Left renal cortex interstitium (tissue), 4 donors: ENCODE measurements at places on chromosomes 6 and 20. TPM values are rescaled to one million over a fixed set of nuclear protein-coding genes. Genes with fewer than 3 reads are reported as not detected.
A peak's percentile ranks its signal among the peaks of the same experiment; 100 is the strongest.

DNA sequence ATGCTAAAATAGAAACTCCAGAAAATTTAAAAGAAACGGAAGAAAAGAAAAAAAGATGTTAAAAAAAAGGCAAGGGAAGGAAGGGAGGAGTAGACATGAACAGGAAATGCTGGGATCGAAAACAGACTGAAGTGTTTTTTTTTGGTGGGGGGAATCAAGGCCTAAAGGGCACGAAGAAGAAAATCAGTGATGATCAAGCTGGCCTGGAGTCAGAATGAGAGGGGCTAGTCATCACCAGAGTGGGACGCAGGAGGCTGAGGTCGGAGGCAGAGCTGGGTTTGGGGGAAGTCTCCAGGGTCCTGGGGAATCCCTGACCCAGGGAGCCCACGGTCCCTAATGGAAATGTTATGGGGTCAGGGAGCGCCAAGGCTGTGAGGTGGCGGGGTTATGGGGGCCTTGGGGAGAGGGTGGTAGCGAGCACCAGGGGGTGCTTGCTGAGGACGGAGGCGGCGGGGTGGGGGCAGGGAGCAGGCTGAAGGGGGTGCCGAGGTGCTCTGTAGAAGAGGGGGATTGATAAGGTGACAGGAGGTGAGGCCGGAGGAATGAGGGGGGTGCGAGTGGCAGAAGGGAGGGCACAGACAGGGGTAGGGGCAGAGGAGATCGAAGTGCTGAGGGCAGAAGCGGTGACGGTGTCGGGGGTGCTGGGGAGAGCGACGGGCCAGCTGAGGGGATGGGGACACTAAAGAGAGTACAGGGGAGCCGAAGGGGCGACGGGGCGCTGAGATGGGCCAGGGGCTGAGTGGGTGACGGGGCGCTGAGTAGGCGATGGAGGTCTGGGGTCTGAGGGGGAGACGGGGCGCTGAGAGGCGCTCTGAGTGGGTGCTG, 684 bp downstream of the ZNFX1 start:
- DNase-seq: no peak

DNA sequence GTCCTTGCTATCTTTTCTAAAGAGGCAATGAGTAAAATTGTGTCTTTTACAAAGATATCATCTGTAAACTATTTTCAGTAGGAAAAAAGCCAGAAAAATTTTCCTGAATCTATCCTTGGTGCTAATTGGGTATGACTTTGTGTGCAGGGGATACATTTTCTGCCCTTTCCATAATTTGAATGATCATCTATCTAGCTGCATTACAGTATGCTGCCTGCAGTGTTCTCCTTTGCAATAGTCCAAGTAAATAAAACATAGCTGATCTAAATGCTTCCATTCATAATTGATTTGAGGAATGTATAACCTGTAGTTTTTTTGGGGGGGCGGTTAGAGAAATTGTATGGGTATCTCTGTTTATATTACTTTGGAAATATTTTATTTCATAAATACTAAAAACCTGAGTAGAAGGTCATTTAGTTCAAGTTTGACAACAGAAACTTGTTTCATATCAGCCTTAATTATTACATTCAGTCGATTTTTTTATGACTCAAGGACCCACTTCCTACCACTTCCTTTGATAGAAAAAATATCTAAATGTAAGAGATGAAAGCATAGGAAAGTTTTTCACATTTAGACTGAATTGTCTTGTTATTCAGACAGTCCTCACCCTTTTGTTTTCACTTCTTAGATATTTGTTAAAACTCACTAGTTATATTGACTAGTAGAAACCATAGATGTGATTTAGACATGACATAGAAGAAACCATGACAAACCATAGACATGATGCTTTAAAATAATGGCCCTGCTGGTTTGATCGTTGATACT, 75.3 kb downstream of the AIG1 start:
- DNase-seq: no peak

GRCh38 chr6:135320721-135321621, 139.9 kb downstream of the MYB start:
- no peak for DNase-seq

GRCh38 chr6:41302638-41303037, 16.2 kb upstream of the TREM1 start:
- DNase-seq: no peak

- peak; percentile 49 for DNase-seq
Observed at GRCh38 chr6:138593124-138593877, 94.0 kb upstream of the NHSL1 start.

DNA sequence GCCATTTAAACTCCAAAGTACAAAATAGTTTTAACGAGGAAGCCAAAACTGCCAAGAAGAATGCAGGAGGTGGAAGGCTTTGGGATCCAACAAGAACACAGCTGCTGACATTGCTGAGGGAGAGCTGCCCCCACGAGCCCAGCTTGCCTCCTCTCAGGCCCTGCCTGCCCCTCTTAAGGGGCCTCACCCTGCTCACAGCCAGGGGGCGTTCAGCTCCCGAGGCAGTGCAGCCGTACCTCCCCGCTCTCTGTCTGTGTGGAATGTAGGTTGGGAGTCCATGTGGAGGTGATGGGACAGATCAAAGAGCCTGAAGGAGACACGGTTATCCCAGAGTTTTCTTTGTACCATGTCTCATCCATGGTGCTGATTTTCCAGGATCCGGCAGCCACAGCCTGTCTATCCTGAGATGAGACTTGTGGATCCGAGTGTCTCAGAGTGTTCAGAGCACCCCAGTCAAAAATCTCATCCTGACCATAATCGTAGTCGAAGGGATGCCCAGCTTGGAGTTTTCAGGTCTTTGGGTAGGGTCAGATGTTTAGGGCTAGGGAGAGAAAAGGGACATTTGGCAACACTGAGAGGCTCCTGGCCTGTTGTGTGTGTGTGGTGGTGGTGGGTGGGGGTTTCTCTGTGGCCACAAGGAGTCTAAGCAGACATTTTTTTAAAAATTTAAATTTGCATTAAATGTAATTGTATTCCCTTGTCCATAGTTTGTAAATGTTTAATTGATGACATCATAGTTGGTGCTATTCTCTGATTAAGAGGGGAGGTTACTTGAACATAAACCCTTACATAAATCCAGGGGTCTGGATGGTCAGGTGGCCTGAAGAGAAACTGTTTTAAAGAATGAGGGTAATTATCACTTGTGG, 111.4 kb upstream of the CLDN20 start:
- DNase-seq: no peak

GRCh38 chr20:8557711-8558110, 425.6 kb downstream of the PLCB1 start:
- no peak for DNase-seq

- no peak for DNase-seq
Observed at GRCh38 chr6:32664827-32665362, 1.6 kb downstream of the HLA-DQB1 start.

DNA sequence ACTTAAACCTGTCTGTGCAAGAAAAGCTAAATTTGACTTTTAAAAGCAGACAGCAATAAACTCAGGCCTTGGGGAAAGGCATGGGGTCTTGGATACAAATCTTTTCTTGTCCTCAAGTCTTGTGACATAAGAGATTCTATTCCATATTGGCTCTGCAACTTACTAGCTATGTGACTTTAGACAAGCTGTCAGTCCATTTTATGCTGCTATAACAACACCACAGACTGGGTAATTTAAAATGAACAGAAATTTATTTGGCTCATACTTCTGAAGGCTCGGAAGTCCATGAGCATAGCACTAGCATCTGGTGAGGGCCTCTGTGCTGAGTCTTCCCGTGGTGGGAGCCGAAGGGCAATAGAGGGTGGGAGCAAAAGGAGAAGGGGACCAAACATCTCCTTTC, 246.0 kb upstream of the MOCS1 start:
- DNase-seq: no peak

The BTN1A1 gene
- polyA plus RNA-seq: 0.21 TPM

The ZFP57 gene
- 0.24 TPM for polyA plus RNA-seq

The NHLRC1 gene
- 1.9 TPM for polyA plus RNA-seq

The LRP11 gene
- polyA plus RNA-seq: 33.8 TPM

The PERP gene
- 24.9 TPM for polyA plus RNA-seq

The OVOL2 gene
- 1.5 TPM for polyA plus RNA-seq
